ENCODE measurements at places on chromosomes 1 and 21.

GRCh38 chr1:75136921-75137641 is 2.9 kb downstream of the LHX8 start:
- DNase-seq = no peak

DNA sequence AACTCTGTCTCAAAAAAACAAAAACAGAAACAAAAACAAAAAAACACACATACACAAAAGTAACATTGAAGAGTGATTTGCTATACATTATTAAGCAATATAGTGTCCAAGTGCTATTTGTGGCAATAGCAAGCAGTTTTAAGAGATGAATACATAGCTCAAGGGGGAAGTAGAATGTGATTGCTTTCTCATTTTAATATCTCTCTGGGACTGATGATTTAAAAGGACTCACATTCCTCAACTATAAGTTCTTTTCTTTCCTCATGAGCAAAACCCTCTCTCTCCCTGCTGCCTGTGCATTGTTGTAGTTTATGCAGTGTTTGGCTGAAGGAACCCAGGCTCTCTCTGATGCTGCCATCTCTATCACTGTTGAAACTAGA is 47.0 kb upstream of the CSF1 start:
- DNase-seq = no peak

GRCh38 chr1:65953170-65953569 is 160.5 kb downstream of the PDE4B start:
- DNase-seq = no peak

DNA sequence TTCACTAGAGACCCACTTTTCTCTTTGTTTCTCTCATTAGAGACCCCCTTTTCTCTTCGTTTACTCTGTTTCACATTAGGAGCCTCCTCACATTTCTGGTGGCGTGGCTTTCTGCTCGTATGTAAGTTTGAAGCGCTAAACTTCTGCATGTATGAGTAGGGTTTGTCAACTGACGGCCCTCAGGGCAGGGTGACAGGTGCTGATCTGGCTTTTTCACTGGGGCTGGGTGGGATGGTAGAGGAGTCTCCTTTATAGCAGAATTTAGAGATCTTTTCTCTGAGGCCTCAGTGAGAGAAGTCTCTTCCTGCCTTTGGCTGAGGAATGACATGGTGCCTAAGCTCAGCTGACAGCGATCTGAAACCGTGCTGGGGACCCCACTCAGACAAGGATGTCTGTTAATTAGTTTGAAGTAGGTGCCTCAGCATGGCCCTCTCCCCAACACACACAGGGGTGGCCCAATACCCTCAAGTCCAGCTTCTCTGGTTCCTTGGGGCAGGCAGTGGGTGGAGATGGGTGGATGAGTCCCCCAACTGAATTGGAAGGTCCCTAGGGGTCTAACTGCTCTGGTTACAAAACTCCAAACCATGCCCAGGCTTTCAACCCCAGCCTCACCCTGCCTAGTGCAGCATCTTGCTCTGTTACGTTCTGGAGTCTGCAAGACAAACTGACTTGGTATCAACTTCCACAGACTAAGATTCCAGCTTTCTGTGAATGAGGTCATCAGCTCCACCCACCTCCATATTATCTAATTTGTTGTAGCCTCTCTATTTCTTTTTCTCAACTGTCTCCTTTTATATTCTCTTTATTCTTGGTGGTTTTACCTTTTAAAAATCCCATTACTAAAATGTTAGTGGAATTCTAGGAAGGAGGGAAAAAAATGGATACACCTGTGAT is 3.2 kb downstream of the SLC1A7 start:
- DNase-seq = no peak

- DNase-seq = no peak
These were observed 78.9 kb downstream of the UBE2U start for GRCh38 chr1:64282351-64282750.

- no peak for DNase-seq
These were observed 28.0 kb downstream of the STUM start for GRCh38 chr1:226576601-226577000.

- DNase-seq = no peak
These were observed 4.4 kb downstream of the FAM20B start for GRCh38 chr1:179030130-179030529.

- DNase-seq = no peak
These were observed 10.4 kb downstream of the CLEC20A start for GRCh38 chr1:178486100-178487069.

DNA sequence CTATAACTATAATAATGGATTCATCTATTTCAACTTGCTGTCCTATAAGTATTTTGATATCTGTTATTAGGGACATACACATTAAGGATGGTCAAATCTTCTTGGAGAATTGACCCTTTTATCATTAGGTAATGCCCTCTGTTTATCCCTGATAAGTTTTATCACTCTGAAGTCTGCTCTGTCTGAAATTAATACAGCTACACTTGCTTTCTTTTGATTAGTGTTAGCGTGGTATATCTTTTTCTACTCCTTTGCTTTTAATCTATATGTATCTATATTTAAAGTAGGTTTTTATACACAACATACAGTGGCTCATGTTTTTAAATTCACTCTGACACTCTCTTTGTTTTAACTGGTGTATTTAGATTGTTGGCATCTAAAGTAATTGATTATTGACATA is 69.9 kb upstream of the EXO1 start:
- no peak for DNase-seq

GRCh38 chr1:198640174-198640573 is 1.3 kb downstream of the PTPRC start:
- DNase-seq = no peak

- DNase-seq = no peak
These were observed 6.7 kb downstream of the TOR1AIP2 start for GRCh38 chr1:179870870-179871269.

GRCh38 chr1:229552732-229553131 is 5.8 kb downstream of the ABCB10 start:
- DNase-seq = no peak

DNA sequence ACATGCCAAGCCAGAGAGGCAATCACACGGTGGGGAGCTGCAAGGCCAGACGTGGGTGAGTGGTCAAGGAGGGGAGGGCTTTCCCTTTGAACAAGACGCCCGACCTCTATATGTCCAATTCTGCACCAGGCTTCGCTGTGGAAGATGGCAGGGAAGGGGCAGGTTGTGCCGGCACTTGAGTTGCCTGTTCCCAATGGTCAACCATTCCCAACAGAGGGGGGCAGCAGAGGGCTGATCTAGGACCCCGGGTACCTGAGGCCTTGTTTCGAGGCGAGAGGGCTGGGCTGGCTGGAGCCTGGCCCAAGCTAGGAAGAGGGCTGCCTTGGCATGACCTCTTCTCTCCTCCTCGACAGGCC is 64.9 kb downstream of the TMEM53 start:
- peak; percentile 14 for DNase-seq

- DNase-seq = peak; percentile 85
These were observed 5.5 kb upstream of the PRKCZ start for GRCh38 chr1:2044510-2045319.

DNA sequence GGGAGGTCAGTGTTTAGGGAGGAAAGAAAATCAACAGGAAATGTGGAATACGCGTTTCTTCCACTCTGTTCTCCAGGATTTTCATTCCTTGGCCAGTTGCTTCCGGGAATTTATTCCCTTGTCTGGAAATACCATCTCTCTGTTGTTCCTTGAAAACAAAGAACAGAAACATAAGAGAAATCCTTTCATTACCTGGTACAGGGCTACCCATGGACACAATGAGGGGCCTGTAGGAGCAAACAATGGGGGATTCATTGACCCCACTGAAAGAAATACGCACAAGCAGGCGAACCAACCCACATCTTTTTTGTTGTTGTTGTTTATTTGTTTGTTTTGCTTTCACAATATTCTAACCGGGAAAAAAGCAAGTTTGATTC is 20.0 kb upstream of the BACE2 start:
- DNase-seq = no peak

- no peak for DNase-seq
These were observed 2.5 kb upstream of the SLC16A4 start for GRCh38 chr1:110393286-110393685.

Data from activated naive CD4-positive, alpha-beta T cell treated with Interleukin-2 at 50 U/mL for 16 hours (primary cell).